ENCODE measurements at places on chromosomes 1 and 21. TPM values are rescaled to one million over a fixed set of nuclear protein-coding genes. Genes with fewer than 3 reads are reported as not detected.

- DNase-seq: no peak
These were observed 25.6 kb downstream of the LRRC42 start for GRCh38 chr1:53971718-53972117.

DNA sequence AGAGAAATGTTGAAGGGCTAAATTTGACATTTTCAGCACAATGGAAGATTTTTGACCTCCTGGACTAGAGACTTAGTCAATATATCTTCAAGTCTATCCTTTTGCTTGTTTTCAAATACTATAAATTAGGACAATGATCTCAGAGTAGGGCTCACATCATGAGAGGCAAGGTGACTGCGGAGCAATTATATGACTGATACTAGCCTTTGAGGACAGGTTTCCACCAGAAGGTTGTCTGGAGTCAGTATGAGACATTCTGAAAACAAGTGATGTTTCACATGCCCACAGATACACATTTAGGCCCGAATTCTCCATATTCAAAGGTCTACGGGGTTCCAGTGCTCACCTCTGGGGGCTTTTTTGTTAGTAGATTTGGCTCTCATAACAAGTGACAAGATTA lies 142.3 kb upstream of the SAMSN1 start:
- DNase-seq: no peak

The IVNS1ABP gene
- 199 TPM for total RNA-seq

DNA sequence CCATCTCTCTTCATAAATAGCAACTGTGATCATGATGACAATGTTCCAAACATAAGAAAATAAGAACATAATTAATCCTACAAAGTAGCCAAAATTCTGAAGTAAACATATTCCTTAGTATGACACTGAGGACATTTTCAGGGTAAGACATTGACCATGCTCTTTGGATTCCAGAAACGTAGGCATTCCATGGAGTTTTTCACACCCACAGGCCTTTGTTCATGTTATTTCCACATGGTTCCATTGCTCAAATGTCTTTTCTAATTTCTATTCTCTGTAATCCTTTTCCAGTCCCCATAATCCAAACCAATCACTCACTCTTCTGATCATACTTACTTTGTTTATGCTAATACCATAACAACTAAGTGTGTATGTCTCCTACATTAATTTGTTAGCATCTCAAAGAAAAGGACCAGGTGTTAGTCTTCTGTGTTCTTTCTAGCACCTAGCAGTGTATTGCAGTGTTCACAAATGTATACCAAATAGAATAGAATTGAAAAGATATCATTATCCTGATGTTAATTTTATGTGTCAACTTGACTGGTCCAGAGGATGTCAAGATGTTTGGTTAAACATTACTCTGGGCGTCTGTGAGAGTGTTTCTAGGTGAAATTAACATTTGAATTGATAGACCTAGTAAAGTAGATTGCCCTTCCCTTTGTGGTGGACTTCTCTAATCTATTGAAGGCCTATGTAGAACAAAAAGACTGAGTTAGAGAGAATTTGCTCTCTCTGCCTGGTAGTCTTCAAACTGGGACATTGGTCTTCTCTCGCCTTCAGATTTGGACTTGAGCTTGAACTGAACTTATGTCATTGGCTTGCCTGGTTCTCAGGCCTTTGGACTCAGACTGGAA lies 516.6 kb downstream of the PTPRC start:
- no peak for DNase-seq

The CLCA2 gene
- not detected for total RNA-seq

The AMPD1 gene
- not detected for total RNA-seq

DNA sequence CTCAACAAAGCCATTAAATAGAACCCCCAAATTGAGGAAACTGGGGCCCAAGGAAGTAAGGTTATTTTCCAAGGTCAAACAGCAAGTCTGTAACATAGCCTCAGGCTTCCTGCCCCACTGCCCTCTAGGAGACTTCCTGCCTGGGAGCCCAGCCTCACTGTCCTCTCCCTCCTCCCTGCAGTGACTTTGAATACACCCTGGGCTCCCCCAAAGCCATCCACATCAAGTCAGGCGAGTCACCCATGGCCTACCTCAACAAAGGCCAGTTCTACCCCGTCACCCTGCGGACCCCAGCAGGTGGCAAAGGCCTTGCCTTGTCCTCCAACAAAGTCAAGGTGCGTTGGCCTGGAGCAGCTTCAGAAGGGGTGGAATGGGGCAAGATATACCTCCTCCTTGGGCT lies 18.3 kb downstream of the GRHL3 start:
- no peak for DNase-seq

The OR6K3 gene
- not detected for total RNA-seq

The PMF1 gene
- total RNA-seq: 77.7 TPM

The ERMAP gene
- 12.9 TPM for total RNA-seq

Data from progenitor cell of endocrine pancreas (in vitro differentiated cells).